CD4-positive, alpha-beta T cell (primary cell): ENCODE measurements at places on chromosomes 12 and 14.

DNA sequence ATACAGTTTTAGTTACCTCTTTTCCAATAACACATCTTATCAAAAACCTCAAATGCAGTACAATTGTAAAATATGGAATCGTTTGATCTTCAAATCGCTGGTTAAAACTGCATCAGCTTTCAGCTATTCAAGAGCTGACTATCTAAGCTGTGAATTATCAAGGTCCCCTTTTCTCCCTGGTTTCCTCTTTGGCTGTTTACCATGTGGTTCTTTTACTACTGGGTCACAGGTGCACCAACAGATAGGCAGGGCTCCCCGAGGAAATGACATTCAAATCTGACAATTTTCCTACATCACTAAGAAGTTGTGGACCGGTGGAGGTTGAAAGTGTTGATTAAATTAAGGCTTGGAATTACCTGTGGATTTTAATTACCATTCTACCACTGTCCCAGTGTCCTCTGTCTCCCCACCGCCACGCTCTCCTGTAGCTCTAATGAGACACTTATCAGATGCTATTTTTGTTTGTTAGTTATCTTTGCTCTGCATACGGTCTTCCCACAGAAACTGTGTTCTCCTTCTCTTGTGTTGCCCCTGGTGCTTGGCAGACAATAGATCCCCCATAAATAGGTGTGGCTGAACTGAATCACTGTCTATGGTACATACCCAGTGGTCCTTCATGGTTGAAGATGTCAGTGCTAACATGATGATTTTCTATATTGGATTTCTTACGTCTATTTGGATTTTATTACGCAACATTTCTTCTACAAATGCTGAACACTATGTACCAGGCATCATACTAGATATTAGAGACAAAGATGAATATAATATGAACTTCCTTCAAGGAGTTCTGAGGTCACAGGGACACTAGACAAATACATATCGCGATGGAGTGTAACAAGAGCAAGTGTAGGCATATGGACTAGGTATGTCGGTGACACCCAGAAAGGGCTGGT is 20.9 kb upstream of the PLXNC1 start:
- DNase-seq, result no peak

GRCh38 chr12:90262251-90262650 is 553.6 kb upstream of the ATP2B1 start:
- no peak for DNase-seq

DNA sequence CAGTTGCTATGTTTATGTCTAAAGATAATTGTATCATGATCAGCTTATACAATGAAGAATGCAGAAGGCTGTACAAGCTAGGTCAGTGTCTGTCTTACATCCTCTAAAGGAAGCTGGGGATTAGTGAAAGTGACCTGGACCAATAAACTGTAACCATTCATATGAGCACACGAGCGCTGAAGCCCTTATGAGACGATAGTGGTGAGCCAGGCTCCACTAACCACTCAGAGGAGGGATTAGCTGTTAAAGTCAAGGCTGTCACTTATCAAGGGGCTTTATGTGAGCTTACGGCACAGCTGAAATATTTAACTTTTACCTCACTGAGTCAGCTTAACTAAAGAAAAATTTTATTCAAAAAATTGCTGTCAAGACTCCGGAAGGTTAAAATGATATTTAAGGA is 30.3 kb downstream of the NDUFA12 start:
- no peak for DNase-seq

DNA sequence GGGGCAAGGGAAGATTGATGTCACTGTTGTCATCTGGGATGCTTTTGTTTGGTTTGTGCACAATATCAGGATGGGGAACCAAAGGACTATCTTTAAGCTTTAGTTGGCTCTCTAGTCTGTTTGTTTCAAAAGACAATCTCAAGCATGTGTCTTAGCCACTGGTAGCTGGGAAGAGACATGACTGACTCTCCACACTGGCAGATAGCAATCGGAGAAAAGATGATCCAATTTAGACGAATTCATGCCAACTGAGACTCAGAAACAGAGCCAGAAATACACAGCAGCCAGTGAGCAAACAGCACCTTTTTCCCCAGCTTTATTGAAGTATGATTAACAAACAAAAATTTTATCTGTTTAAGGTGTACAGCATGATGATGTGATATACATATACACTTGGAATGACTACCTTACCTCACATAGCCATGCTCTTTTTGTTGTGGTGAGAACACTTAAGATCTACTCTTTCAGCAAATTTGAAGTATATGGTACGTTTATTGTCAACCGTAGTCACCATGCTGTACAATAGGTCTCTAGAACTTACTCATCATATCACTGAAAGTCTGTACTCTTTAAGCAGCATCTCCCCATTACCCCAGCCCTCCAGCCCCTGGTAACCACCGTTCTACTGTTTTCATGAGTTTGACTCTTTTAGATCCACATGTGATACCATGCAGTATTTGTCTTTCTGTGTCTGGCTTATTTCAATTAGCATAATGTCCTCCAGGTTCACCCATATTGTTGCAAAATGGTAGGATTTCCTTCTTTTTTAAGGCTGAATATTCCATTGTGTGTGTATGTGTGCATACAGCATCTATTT is 50.6 kb downstream of the DUSP16 start:
- DNase-seq, result no peak

- DNase-seq, result no peak
These were observed 18.1 kb upstream of the C12orf42 start for GRCh38 chr12:103513875-103514274.
